ENCODE measurements at places on chromosomes 2 and 18.

- DNase-seq = no peak
Measured at GRCh38 chr2:184452907-184453306, 145.4 kb upstream of the ZNF804A start.

DNA sequence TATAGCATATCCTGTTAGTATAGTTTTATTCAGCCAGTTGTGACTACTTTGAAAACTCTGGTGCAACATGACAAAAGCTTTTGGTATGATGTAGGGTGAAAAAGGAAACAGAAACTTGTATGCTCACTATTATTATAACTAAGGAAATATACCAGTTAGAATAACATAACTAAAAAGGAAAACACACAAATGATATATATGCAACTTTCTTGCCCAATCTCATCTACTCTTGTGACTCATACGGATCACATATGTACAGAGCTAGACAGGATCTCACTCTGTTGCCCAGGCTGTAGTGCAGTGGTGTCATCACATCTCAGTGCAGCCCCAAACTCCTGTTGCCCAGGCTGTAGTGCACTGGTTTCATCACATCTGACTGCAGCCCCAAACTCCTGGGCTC, 12.4 kb upstream of the TLK1 start:
- peak; percentile 15 for DNase-seq

GRCh38 chr2:100674666-100675065, 111.9 kb downstream of the PDCL3 start:
- DNase-seq = no peak

- no peak for DNase-seq
Measured at GRCh38 chr2:19246496-19246895, 111.9 kb downstream of the OSR1 start.

DNA sequence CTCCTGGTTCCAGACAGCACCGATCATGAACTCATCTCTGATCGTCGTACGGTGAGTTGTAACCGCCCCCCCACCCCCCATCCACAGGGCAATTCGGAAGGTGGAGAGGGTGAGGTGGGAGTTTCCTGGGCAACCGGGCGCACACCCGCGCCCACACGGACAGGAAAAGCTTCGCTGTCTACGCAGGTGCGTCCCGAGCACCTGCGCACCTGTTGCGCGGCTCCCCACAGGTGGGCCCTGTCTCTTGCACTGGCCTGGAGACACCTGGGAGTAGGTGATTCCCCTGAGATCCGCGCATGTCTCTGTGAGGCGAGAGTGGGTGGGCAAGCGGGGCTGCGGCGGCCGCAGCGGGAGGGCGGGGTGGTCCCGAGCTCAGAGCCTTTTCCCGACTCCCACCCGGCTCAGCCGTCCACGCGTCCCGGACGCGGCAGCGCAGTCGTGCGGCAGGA, 459 bp upstream of the ATP6V1C2 start:
- no peak for DNase-seq

DNA sequence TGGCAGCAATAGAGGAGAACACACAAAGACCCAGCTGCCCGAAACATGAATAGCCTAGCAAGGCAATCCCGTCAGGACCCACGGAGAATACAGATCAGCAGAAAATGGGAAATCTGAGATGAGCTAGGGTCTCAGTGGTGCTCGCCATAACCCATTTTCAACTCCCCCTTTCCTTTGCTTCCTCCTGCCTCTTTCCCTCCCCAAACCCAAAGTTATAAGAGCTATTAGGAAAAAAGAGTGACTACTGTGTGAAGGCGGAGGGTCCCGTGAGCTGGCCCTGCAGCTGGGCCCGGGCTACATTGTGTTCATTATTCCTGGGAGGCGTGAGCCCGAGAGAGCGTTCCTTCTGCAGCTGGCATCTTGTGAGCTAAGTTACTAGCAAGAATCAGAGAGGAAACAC, 118.4 kb downstream of the PID1 start:
- no peak for DNase-seq

GRCh38 chr2:196173505-196173904, 2.1 kb upstream of the STK17B start:
- no peak for DNase-seq

GRCh38 chr2:160051371-160051800, 11.0 kb downstream of the PLA2R1 start:
- peak; percentile 31 for DNase-seq

GRCh38 chr2:172643142-172643541, 87.3 kb downstream of the PDK1 start:
- DNase-seq = no peak

DNA sequence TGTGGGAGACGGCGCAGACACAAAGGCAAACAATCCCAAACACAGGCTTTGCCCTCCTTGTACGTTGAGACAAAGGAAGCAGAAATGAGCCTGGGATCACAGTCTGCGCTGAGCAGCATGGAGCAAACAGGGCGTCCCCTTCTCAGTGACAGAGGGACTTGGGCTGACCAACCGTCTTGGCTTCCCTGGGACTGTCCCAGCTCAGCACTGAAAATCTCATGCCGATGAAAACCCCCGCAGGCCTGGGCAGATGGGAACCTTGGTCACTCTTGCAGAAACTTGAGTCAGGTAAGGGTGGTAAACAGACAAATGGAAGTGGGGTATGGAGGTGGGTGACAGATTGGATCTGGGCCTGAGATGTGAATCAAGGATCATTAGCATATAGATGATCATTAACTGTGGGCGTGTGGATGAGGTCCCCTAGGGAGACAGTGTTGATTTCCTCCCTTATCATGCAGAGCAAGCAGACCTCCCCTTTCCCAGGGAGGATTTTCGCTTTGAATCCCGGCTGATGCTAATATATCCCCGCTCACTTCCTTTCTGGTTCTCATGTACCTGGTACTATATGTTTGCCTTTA, 19.1 kb upstream of the SH3BP4 start:
- DNase-seq = no peak

DNA sequence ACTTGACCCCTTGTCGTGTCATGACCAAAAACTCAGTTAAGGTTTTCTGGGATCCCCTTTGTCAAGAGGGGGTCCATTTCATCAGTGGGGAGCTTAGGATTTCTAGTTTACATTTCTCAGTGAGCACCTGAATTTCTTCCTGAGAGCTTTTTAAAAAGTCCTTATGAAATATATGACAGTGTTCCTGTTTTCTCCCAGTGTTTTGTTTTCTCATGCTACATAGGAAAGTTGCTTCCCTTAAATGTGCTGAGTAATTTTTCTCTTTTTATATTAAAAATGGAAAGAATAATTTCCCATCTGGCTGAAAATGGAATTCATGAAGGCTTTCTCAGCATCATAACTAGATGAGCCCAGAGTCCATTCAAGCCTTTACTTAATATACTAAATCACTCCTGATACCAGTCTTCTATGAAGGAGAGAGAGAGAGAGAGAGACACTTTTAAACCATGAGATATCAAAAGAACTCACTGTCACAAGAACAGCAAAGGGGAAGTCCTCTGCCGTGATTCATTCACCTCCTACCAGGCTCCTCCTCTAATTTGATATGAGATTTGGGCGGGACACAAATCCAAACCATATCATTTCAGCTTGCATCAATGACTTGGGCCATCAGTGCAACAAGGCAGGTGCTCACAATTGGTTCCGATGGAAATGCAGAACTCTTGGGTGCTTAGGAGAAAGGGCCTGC, 61.1 kb downstream of the XRCC5 start:
- DNase-seq = no peak

DNA sequence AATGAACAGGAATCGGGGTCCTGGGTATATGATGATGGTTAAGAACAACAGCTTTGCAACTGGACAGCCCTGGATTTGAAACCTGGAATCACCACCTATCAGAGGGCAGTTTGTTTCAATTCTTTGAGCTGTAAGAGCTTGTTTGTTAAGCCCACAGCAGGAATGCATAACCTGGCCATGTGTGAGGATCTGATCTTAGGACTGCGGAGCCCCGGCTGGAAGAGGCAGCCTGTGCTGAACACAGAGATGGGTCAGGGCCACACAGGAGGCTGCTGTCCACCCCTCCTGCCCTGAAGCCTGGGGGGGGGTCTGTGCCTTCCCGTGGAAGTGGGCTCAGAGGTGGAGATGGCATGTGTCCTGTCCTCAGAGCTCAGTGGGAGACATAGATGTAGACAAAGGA, 24.3 kb downstream of the TPO start:
- no peak for DNase-seq

- DNase-seq = peak; percentile 67
Measured at GRCh38 chr18:525036-525797, 24.7 kb upstream of the COLEC12 start.

DNA sequence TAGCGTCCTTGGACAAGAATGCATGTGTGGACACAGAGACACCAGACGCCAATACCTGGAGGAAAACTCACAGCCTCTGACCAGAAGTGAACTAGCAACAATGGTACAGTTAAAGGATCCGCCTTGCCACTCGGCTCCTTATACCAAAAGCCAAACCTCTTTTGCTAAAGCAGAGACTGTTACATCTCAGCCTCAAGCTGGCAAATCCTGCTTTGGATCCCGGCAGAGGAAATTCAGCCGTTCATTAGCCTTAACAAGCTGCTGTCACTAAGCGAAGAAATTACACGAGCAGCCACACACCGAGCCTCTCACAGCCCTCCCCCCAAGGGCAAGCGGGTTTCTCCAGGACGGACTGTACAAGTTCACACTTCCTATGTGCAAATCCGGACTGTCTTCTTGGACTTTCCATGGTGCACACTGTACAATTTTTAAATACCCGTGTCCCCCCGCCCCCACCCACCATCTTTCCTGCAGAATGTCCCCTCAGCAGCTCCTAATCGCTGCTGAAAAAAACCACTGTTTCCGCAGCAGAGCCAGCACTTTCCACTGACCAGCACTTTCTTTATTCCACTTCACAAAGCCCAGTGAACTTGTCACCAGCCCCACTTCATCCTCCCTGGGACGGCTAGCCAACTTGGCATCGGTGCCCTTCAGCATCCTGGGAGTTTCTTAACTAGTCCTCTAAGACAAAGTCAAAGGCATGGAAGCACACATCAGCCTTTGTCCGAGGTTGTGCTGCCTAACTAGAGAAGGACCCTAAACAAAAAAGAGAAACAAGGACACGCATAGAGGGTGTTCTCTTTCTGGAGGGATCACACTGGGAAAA, 1.5 kb downstream of the KLF7 start:
- peak; percentile 60 for DNase-seq

DNA sequence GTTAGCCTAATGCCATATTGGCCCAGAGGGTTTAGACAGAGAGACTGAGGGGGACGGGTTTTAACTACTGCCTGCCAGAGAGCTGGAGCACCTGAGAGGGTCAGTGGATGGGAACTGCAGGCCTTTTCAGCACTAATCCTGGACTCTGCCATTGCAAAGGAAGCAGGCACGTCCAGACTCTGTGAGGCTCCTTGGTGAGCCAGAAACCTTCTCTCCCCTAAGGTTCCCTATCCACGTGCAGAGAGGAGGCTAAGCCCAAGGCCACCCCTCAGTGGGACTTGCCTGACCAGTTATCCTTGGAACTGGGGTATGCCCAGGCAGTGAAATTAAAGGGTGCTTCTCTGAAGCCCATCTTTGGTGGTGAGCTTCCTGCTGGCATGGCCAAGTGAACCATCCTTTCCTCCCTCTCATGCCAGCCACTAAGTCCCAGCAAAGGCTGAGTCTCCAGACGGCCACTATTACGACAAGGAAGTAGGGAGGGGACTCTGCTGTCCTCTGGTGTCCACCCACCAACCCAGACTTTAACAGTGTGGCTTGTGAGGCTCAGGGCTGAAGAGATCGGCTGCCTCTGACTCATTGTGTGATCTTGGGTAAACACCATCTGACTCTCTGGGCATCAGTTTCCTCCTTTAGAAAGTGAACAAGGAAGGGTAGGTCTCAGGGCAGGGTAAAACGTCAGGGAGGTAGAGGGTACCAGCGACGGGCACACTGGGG, 3.9 kb upstream of the MLPH start:
- DNase-seq = peak; percentile 42

DNA sequence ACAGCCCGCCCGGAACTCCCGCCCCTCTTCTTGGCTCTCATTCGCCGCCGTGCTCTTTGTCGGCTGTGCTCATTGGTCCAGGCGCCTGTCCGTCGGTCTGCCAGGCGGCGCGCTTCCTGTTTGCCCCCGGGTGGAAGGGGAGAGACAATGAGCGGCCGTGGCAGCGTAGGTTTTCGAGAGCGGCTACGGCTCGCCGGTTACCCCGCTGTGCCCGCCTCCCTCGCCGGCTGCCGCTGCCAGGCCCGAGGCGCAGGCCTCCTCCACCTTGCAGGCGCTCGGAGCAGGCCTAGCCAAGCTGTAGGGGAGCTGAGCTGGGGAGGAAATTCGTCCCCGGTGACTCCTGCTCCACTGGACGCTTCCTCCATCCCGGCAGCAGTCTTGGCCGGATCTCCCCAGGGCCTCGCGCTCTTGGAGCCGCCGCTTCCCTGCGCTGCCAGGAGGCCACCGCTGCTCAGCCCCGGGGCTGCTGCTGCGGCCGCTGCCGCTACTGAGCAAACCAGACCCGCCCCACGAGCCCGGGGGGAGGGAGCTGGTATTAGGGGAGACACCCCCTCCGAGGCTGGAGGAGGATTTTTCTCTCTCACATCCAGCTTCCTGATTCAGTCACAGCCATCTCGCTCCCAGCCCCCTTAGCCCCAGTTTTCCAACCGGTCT, at the start of gene SP3:
Gene SP3 (minus strand): TSS at position 2 of the 654 bp plus-strand sequence. CDS start 202 bp downstream, outside the sequence.
- DNase-seq = peak; percentile 97

DNA sequence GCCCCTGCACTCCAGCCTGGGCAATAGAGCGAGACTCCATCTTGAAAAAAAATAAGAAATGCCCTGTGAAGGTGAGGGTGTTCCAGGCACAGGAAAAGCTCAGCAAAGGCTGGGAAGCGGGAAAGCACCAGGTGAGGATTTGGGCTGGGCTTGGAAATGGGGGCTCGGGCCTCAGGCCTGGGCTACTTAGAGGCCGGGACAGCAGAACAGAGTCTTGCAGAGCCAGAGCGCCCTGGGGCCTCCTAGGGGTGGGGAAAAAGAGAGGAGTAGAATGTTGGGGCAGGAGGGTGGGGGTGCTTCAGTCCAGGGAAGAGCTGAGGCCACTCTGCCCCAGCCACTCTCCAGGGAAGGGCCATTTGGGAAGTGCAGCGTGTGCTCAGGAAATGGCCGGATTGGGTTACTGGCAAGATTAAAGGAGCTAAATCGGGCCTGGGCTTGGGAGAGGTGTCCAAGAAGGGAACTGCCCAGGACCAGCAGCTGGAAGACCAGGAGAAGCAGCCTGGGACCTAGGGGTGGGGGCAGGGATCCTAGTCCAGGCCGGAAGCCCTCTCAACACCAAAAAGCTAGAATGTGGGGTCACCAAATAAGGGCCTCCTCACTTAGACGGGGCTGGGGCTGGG, 13.8 kb upstream of the DES start:
- DNase-seq = no peak
